ENCODE measurements at places on chromosomes 1 and 21.
A peak's percentile ranks its signal among the peaks of the same experiment; 100 is the strongest.

DNA sequence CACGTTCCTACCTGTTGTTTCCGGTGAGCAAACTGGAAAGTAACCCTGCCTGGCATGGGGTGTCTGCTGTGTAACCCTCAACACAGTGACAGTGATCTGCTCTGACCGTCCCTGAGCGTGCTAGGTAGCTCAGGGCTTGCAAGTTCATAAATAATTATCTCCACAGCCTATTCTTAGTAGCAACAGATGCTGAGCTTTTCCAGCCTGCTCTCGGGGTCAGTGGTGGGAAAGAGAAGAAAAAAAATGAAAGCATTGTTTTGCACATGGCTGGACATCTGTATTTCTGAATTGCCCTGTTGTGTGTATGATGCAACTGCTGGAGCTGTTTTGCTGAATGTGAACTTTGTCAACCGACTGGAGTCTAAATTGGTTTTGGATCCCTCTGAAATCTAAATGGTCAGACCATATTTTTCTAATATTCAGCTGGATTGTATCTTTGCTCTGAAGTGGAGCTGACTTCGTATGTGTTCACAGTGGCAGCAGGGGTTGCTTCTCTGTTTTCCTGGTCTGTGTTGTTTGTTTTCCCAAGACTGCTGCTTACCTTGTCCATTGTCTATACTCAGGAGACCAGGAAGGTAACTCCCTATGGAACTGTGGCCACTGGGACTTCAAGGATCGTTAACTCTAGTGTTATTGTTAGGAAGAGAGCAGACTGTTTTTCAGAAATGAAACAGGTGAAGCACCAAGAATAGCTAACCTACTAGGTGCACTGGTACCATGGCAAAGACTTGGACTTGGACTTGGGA, 27.0 kb downstream of the TGFB2 start:
- no peak for DNase-seq

DNA sequence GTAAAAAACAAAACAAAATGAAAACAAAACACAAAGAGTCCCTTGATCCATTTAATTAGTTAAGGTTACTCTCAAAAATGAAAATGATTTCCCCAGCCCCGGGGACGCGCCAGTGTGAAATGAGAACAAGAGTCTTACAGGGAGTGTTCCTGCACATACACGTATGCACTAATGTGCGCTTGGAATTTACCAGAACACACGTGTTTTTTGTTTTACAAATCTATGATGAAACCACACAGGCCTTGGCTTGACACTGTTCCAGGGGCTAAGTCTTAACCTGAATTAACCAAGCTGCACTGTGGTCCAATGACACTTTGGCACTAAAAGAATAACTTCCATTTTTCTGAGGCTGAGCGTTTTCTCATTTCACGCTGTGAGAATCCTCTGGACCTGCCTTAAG, 63.7 kb downstream of the SLC45A1 start:
- no peak for DNase-seq

DNA sequence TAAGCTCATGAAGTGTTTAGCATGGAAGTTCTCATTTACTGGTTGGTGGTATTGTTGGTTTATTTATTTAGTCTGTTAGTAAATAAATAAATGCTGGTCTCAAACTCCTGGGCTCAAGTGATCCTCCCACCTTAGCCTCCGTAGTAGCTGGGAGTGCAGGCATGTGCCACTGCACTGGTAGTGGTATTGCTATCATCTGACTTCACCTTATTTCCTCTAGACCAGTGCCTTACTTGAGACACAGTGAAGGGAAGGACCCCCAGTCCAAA, 1.4 kb upstream of the SLC2A1 start:
- no peak for DNase-seq

DNA sequence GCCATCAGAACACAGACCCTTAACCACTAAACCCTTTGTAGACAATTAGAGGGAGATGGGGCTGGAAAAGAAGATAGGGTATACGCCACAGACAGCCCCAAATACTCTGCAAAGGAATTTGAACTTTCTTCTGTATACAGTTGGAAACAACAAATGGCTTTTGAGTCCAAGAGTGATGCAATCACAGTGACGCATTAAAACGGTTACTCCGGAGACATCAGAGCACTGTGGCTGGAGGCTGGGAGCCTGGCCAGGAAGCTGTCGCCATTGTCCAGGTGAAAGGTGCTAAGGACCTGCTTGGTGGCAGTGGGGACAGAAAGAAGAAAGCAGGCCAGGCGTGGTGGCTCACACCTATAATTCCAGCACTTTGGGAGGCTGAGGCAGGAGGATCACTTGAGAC, 4.2 kb downstream of the FLAD1 start:
- DNase-seq = no peak

DNA sequence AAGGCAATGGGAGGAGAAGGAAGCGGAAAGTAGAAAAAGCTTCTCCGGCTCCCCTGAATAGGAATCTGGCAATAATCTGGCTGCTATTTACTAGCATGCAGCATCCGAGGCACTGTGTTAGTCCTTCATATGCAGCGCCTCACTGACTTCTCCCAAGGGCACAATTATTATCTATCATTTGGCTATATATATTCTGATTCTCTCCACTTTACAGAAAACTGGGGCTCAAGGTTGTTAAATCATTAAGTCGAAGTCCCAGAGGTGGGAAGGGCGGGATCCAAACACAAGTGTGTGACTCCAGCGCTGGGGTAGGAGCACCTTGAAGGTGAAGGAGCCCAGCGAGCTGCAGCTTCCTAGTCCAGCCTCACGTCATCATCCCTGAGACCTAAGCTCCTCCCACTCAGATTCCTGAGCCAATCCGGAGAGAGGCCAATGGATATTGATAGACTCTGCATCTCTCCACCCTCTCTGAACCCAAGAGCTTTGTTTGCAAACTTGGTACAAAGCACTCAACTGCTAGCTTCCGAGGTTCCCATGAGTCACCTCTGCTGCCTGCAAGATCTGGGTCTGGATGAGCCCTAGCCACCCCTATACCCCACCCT, 16.6 kb upstream of the EYA3 start:
- no peak for DNase-seq

GRCh38 chr21:46610018-46610701, 5.3 kb upstream of the S100B start:
- no peak for DNase-seq

GRCh38 chr1:61556631-61557030, 168.3 kb downstream of the TM2D1 start:
- no peak for DNase-seq

DNA sequence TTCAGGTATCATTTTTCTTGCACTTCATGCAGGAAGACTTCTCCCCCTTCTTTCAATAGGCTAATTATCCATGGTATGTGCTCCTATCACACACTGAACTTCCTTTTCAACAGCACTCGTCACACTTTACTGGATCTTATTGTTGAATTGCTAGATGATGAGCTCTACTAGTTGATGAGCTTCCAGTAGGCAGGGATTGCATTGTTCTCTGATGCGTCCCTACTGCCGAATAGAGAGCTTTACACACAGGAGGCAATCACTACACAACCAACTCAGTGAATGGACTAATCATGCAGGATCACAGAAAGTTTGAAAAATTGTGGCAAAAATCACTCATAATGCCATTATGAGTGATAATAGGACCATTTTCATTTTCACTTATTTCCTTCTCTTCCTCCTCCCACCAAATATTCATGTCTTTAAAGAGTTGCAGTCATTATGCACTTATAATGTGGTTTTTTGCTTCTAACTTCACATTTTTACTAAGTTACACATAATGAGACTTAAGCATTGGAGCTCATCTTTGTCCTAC, 128.1 kb upstream of the ZNF648 start:
- no peak for DNase-seq

- DNase-seq = peak; percentile 56
Measured at GRCh38 chr21:46557469-46557868, 47.4 kb downstream of the S100B start.

GRCh38 chr1:2258122-2258681, 30.1 kb downstream of the SKI start:
- DNase-seq = no peak

DNA sequence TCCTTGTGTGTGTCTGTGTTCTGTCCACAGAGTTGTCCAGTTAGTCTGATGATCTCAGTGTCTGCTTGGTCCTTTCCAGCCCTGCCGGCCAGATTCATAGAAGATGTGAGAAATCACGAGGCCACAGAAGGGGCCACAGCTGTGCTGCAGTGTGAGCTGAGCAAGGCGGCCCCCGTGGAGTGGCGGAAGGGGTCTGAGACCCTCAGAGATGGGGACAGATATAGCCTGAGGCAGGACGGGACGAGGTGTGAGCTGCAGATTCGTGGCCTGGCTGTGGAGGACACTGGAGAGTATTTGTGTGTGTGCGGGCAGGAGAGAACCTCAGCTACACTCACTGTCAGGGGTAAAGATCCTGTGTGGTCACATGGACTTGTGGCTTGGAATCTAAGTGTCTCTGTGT, 95.8 kb downstream of the OBSCN start:
- no peak for DNase-seq

All from coronary artery (tissue), 2 donors.